RPMI8226 (cell line): ENCODE measurements at places on chromosomes 7 and 10.

- no peak for DNase-seq
Observed at GRCh38 chr10:65017523-65017922, 1496.3 kb downstream of the REEP3 start.

GRCh38 chr10:76086761-76087639 lies 655.6 kb downstream of the LRMDA start:
- peak; percentile 2 for DNase-seq

DNA sequence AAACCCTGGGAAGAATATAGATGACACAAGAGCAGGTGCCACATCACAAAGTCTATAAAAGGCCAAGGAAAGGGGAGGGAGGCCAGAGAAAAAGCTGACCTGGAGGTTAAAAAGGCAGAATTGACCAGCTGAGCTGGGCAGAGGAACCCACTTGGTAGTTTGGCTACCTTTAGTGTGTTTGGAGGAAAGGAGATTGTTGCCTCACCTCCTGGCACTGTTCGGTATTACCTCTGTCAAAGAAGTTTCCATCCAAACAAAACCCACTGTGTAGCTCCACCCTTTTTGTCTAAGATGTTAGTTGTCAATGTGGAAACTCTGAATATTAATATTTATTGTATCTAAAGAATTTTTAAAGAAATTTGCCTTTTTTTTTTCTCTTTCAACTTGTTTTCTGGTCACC lies 23.4 kb downstream of the ENTPD7 start:
- DNase-seq = no peak

DNA sequence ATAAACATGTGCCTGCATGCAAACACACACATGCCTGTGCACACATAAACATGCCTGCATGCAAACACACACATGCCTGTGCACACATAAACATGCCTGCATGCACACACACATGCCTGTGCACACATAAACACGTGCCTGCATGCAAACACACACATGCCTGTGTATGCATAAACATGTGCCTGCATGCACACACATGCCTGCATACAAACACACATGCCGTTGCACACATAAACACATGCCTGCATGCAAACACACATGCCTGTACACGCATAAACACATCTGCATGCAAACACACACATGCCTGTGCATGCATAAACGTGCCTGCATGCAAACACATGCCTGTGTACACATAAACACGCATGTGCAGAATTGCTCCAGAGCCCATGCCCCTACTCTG lies 22.4 kb downstream of the NKX6-2 start:
- DNase-seq = no peak

DNA sequence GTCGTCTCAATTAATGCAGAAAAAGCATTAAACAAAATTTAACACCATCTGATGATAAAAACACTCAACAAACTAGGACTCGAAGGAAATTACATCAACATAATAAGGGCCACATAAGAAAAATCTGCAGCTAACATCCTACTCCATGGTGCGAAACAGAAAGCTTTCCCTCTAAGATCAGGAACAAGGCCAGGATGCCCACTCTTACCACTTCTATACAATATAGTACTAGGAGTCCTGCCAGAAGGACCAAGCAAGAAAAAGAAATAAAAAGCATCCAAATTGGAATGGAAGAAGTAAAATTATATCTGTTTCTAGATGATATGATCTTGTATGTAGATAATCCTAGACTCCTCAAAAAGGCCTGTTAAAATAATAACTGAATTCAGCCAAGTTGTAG lies 143.8 kb upstream of the GPR22 start:
- DNase-seq = no peak

GRCh38 chr7:148697256-148698006 lies 1.3 kb upstream of the CUL1 start:
- no peak for DNase-seq

DNA sequence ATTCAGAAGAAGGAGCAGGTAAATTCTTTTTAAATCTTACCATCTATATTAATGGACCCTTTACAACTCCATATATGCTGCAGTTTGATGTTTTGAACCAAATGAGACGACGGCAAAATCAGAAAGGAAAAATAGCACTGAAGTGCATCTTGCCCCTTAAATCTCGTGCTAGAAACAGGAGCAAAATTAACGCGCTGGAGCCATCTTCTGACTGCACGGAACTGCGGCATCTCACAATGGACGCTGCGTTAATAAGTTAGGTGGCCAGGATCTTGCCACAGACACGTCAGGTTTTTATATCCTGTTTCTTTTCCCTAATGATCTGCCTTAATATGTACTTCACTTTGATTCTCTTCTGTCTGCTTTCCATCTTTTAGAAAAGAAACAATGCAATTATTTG lies 354.5 kb downstream of the TFEC start:
- no peak for DNase-seq

DNA sequence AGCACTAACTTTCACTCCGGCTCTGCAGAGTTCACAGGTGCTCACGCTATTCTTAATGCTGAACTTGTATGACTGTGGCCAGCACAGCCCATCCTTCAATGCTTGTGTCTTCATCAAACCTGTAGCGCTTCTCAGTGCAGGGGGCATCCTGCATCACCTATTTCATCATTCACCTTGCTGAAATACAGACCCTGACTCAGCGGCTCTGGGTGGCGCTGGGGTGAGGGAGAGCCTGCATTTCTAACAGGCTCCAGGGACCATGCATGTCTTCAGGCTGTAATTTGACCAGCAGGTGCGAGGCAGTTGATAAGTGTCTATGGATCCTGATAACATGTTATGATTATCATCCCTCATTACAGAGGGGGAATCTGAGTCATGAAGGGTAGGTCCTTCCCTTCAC lies 89.3 kb downstream of the VOPP1 start:
- no peak for DNase-seq

DNA sequence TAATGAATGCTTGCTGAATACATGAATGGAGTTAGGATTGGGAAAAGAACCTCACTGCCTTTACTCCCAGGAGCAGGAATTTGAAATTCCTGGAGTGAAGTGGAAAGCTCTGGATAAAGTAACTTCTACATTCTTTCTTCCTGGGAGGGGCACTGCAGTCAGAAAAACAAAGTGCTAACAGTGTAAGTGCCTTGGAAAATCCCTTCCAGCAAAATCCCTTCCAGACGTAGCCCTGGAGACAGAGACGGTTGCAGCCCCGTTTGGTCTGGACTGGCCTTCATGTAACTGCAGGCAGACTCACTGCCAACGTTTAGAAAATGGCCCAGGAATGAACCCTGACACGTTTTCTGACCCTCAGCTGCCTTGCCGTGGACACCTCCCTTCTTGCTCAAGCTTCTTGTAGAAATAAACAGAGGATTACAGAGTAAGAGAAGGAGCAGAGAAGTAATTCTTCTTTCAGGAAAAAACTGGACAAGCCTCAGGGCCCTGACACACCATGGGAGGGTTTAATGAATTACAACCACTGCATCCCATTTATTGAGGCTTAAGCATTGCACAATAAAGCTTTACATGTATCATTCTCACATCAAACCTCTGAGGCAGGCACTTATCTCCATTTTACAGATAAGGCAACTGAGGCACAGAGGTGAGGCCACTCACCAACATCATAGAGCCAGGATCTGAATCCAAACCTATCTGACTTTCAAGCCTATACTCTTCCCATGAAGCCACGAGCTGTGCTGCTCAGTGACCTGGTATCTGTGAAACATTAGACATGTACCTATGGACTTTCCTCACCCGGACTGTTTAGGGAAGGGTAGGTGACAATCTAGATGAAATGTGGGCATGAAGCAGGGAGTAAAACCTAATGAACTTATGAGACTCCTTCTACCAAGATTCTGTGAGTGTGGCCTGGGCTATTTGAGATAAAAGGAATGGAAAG lies 7.8 kb downstream of the ITPRIP start:
- no peak for DNase-seq

- DNase-seq = peak; percentile 33
Observed at GRCh38 chr10:10699427-10699826, 318.2 kb upstream of the CELF2 start.

DNA sequence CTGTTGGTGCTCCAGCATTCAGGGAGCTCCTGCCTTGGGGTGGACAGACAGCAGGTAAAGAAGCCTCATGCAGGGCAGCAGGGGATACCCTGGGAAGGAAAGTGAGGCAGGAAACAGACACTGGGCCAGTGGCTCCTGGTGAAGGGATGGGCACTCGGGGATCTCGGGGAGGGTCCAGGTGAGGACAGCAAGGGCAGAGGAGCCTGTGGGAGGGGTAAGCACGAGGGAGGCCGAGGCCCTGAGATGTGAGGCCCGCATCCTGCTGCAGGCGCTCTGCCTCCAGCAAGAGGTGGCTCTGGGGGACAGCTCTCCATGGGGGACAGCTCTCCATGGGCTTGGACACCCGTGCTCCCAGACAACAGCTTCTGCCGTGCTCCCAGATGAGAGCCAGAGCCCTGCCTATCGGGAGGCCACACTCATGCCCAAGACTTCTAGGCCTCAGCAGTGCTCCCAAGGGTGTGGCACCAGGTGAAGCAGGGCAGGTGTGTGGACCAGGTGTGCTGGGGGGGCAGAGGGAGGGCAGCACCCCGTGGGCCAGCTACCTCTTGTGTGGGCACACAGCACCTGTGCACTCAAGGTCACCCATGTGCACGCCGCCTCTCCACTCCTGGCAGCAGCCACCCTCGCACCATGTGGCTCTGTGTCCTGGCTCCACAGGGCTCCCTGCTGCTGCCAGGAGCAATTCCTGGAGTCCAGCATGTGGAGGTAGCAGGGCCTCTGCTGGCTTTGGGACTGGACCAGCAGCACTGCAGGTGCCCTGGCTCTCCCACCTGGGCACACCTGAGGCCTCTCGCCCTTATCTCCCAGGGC lies 93.6 kb upstream of the INSIG1 start:
- no peak for DNase-seq

DNA sequence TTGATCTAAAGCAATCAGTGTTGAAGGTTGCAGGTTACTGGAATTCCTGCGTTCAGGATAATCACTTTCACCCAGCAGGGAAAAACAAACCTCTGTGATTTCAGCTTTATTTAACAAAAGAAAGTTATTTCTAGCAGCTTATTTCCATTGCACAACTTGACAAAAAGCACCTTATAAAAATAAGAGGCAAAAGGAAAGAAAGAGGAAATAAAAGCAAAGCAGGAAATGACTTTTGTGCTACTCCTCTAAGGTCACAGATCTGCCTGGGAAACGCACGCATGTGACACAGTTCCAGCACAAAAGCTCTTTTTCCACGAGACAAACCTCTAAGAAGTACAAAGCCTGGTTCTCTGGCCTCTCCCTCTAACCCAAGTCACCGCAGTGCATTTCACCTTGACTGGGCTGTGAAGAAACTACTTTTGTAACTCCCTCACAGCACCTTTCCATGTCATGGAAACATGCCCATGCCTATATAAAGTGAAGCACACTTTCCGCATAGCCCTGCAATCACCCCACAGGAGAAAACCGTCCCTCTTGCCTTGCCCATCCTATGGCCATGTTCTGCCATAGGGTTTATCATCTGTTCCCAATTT lies 870 bp downstream of the ANK3 start:
- DNase-seq = no peak

DNA sequence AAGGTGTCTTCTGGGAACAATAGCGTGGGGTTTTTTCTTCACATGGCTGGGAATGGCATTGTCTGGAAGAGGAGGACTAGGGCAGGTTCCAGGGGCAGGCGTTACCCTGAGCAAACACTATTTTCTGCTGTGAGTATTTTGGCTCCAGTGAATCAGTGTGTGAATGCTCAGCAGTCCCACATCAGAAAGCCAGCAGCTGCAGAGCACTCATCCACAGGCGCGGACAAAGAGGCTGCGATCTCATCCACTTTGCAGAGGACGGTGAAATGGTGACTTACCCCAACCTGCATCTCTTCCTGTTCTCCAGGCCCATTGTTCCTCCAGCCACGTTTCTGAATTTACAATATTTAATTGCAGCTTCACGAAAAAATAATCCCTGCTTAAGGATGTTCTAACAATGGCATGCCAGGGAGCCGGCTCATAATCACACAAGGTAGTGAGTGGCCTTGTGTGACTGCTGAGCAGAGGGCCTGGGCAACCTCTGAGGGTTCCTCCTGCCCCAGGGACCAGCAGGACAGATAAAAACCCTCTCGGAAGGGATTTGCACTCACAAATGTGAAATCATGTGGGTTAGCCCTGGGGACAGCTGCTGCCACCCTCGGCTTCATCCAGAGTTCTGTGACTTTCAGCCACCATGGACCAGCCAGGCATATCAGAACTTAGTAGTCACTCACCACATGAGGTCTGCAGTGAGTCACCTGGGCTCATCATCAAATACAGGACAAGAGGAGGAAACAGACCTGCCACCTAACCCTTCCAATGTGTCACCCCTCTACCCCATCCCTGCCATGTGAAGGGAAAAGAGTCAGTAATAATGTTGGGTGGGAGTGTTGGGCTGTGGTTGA lies 65.0 kb upstream of the EN2 start:
- DNase-seq = no peak
